ENCODE measurements at places on chromosomes 12 and 14.

GRCh38 chr12:108297424-108297823, 41.7 kb downstream of the CMKLR1 start:
- no peak for DNase-seq

DNA sequence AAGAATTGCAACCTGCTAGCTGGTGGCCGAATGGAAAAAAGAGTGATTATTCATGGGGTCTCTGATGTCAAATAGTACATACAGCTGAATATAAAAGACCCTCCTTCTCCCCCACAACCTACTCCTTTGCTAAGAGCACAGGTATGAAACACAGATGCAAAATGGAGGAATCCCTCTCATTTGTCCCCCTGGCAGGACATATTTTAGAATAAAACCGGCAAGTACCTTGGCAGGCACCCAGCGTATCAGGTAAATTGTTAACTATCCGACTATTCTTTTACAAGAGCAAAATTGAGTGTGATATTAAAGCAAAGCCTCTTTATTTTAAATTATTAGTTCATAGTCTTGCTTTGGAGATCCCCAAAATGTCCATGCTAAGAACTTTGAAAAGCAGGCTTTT, 73.7 kb upstream of the USP44 start:
- DNase-seq = no peak

- DNase-seq = no peak
Observed at GRCh38 chr12:89153341-89153740, 199.0 kb downstream of the DUSP6 start.

GRCh38 chr14:66396164-66396563, 90.0 kb upstream of the CCDC196 start:
- DNase-seq = no peak

GRCh38 chr14:84203896-84204295, 1326.0 kb upstream of the FLRT2 start:
- DNase-seq = no peak
